Caudate nucleus (tissue), 63 donors: ENCODE measurements at places on chromosomes 6 and 20.

- no peak for DNase-seq
Measured at GRCh38 chr20:42749556-42749955, 440.1 kb downstream of the PTPRT start.

DNA sequence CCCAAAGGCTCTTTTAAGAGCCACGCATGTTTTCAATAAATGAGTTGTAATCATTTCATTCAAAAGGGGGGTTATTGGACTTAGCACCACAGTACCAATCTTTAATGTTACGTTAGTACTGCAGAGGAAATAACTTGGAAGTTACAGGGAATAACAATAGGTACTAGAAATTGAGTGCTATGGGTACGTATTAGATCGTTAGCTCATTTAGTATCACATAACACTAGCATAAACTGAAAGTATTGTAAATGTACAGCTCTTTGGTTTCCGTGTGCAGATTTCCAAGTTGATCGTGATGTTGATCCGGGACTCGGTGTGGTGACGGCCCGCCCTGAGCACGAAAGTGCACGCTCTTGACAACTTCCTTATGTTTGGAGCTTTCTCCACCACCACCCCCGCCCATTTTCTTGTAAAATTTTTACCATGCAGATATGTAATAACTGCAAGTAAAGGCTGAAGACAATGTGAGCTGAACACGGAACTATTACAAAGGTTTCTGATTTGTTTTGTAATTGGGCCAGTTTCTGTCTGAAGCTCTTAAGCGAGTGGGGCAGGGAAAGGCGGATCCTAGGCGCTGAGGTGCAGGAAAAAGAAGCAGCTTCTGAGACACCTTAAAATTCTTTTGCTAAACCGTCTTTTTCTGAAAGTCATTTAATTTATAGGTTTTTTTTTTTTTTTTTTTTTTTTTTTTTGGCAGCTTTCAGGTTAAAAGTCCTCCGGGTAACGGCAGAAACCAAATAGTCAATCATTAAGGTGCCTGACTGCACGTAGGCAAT, 71.5 kb downstream of the HFE start:
- peak; percentile 21 for DNase-seq

DNA sequence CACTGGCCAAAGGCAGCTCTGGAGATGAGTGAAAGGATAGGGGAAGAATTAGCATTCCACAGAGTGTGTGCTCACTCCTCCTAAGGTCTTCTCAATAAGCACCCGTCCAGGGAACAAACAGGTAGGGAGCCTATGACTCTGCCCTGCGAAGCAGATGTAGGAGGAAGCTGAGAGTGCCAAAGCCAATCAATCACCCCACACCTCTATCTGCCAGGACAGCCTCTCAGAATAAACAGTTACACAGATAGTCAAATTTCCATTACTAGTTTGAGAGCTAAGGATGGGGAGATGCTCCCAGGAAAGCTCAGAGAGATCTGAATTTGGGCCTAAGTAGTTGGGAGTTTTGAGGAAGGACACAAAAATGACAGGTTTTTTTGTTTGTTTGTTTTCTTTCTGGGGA, 40.5 kb upstream of the SLA2 start:
- DNase-seq: no peak

DNA sequence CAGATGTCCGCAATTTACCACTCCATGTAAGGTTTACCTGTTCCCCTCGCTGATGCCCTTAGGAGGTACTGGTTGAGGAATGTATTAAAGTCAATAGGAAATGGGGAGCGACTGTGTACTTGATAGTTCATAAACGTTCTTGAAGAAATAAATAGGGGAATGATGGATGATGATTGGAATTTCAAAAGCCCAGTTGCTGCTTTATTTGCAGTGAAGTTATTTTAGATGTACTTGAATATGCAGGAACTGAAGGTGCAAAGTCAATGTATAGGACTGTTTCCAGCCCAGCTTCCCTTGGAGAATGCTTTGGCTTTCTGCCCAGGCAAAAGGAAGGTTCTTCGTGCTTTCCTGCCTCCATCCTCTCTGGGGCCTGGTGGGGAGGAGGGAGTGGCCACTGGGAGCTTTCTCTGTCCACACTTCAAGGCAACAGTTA, 19.8 kb downstream of the ADGRF5 start:
- DNase-seq: no peak

- DNase-seq: no peak
Measured at GRCh38 chr6:136532030-136532429, 18.2 kb downstream of the MAP7 start.

GRCh38 chr6:166206066-166206465, 38.4 kb upstream of the TBXT start:
- DNase-seq: no peak

- no peak for DNase-seq
Measured at GRCh38 chr6:120274547-120274946, 925.0 kb upstream of the MAN1A1 start.

GRCh38 chr6:113627480-113627879, 229.7 kb upstream of the MARCKS start:
- no peak for DNase-seq

GRCh38 chr20:23103284-23104018, 17.3 kb upstream of the CD93 start:
- no peak for DNase-seq

GRCh38 chr6:21208796-21209186, 384.8 kb upstream of the SOX4 start:
- no peak for DNase-seq

GRCh38 chr20:2217857-2218539, 77.8 kb upstream of the TGM3 start:
- DNase-seq: no peak

DNA sequence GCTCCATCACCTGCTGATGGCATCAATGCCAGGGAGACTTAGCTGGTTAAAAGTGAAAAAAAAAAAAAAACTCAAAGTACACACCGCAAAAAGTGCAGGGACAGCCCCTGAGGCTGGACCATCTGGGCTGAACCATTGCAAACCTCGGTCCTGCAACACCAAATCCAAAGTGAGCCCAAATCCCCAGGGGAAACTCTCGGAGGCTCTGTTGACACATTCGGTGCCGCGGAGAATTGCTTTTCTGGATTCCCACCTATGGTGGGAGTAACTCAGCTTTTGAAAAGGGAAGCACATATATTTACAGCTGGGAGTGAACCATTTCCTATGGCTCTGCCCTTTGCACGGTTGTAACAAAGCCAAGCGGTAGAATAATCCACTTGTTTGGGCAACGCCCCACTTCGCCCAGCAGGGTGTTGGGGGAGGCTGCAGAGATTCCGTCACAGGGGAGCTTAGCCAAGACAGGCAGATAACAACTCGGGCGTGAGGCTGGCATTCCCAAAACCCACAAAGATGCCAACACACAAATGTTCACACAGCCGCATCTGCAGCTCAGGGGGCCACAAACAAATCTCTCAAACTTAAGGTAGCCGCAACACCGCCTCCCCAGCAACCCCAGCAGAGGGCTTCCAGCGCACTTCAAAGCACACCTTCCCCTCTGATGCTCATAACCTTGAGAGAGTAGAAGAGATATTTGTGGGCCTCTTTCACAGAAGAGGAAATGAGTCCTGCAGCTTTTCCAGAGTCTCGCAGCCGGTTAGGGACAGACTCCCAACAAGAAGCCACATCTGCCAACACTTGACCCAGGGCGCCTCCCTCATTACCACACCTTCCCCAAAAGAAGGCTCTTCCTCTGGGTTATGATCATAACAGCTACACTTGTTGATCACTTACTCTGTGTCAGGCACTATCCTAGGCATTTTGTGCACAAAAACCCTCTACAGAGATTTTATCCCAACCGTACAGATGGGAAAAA, 11.4 kb downstream of the ZC3H12D start:
- no peak for DNase-seq

DNA sequence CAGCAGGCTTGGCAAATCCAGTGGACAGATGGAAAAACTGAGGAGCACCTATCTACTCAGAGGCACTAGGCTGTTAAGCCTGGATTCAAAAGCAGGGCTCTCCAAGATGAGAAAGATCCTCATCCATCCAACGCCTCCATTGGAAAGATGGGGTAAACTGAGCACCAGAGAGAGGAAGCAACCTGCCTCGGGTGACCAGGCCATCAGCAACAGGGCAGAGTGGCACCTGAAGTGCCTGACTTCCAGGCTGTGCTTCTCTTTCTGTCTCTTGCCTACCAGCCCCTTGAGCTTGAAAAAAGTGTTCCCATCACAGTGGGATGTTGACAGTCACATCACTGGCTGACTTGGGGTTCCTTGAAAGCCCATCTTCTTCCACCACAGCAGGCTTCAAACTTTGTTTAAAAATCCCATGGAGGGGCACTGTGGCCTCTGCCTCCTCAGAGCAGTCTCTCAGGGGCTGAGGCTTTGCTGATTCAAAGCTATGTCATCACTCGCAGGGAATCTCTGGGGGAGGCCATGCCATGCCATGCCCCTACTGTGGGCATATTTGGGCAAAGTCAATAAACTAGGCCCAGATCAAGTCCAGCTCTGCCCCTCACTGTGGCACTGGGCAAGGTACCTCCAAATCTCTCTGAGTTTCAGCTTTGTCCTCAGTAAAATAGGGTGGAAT, 44.8 kb upstream of the TGM2 start:
- DNase-seq: no peak

DNA sequence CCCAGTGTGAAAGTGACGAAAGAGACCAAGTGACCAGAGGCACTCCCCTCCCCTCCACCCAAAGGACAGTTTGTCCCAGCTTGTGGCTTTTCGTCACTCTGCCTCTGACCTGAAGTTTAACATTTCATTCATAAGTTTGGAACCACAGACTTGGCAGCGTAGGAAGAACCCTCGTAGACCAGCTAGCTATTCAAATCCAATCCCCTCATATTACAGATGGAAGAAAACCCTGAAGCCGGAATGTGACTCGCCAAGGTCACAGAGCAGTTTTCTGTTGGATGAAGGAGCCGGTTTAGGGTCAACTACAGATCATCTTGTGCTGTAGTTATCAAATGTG, 3.9 kb upstream of the SYS1 start:
- DNase-seq: no peak
